SK-N-DZ (cell line): ENCODE measurements at places on chromosomes 11 and 22.

DNA sequence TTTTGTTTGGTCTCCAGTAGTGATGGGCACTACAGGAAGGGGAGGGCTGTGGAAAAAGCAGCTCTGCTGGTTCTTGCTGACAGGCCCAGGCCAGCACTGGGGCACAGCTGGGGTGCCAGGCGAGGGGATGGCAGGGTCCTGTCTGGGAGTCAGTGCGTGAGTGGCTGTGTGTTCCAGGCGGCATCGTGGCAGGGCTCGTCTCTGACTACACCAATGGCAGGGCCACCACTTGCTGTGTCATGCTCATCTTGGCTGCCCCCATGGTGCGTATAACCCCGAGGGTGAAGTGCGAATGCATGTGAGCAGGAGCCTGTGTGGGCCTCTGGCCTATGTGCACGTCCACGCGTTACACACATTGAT lies 20.9 kb downstream of the SLC37A2 start:
- DNase-seq = no peak

GRCh38 chr11:62153087-62153395 lies 29.2 kb downstream of the INCENP start:
- DNase-seq = no peak

DNA sequence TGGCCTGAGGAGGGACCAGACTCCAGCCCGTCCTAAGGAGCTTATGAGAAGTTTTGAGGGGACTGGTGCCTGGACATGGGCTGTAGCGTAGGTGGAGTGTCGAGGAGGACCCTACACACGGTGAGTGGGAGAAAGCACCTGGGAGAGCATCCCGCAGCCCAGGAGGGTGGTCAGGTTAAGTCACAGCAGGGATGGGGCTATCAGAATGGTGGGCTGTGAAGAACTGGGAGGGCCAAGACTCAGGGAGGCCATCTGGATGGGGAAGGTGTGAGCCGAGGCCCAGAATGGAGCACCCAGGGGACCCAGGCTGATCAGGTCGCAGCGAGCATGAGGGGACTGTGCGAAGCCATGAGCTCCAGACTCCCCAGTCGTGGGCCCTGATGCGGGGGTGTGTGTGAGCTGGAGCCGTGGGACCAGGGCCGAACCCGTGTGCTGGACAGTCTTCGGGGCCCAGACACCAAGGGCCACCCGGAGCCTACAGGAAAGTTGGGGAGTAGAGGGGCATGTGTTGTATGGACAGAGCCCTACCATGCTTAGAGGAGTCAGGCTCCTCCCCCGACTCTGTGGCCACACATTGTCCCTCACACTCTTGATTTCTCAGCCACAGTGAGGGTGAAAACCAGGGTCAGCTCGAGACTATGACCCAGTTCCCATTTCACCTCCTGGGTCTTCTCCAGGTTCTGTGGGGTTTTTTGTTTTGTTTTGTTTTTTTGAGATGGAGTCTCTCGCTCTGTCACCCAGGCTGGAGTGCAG lies 54.3 kb downstream of the BCR start:
- no peak for DNase-seq

GRCh38 chr22:30452861-30453260 lies 19.0 kb downstream of the SEC14L3 start:
- DNase-seq = no peak

DNA sequence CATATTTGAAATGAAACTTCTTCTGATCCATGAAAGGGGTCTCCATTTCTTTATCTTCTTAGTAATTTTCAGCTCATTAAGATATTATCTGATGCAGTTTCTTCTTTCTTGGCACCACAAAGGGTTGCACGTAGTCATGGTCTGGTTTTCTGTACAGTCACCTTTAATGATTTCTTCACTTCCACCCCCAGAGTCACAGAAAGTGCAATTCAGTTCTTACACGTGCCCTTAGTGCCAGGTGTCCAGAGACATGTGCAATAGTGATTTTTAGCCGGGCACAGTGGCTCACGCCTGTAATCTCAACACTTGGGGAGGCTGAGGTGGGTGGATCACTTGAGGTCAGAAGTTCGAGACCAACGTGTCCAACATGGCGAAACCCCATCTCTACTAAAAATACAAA lies 202.8 kb upstream of the MTNR1B start:
- DNase-seq = peak; percentile 37
